Esophagus mucosa (tissue), 1 donor: ENCODE measurements at places on chromosomes 6 and 20. TPM values are rescaled to one million over a fixed set of nuclear protein-coding genes. Genes with fewer than 3 reads are reported as not detected.

POM121L2 gene
- not detected for total RNA-seq

RIPOR3 gene
- 1.2 TPM for total RNA-seq

HLA-DQB1 gene
- total RNA-seq: 1.1 TPM

GPR6 gene
- not detected for total RNA-seq

RBM24 gene
- 0.32 TPM for total RNA-seq

FAM83B gene
- 71.8 TPM for total RNA-seq

GPX5 gene
- not detected for total RNA-seq

ADGRB3 gene
- total RNA-seq: 0.20 TPM

CASS4 gene
- 0.28 TPM for total RNA-seq

SIRPB2 gene
- total RNA-seq: 1.0 TPM

FRMD1 gene
- not detected for total RNA-seq

RUNX2 gene
- total RNA-seq: 2.5 TPM

NOX3 gene
- not detected for total RNA-seq

EPHA7 gene
- total RNA-seq: 0.12 TPM

MMP24 gene
- 0.08 TPM for total RNA-seq

GPSM3 gene
- 2.2 TPM for total RNA-seq
